ENCODE measurements at places on chromosomes 1 and 21. TPM values are rescaled to one million over a fixed set of nuclear protein-coding genes. Genes with fewer than 3 reads are reported as not detected.
A peak's percentile ranks its signal among the peaks of the same experiment; 100 is the strongest.

DNA sequence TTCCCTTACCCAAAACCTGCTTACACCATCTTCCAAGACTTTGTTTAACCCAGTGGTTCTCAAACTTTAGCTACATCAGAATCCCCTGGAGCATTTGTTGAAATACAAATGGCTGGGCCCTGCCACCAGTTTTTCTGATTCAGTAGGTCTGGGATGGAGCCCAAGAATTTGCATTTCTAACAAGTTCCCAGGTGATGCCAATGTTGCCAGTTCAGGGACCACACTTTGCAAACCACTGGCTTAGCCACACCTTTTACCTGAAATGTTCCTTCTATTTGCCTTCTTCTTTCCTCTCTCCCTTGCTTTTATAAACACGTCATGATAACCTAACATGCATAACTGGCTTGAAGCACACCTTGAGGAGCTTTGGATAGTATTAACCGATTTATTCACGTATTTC is 16.1 kb upstream of the FCAMR start:
- H3K36me3 ChIP-seq = no peaks in the 10 kb centered on the region
- DNase-seq = no peak
- no peak overlapping the region for H3K4me3 ChIP-seq
- H3K27me3 ChIP-seq = no peaks in the 10 kb centered on the region
- H3K27ac ChIP-seq = no peak overlapping the region

- no peaks in the 10 kb centered on the region for H3K4me1 ChIP-seq
- no peaks in the 10 kb centered on the region for H3K27me3 ChIP-seq
Observed at GRCh38 chr1:209873067-209873799, 45.5 kb downstream of the UTP25 start.

GRCh38 chr1:203422116-203422515 is 53.5 kb upstream of the PRELP start:
- no peaks in the 10 kb centered on the region for H3K36me3 ChIP-seq
- DNase-seq = no peak

- H3K27ac ChIP-seq = no peak overlapping the region
- peak overlapping the region; percentile 52 for H3K4me3 ChIP-seq
- peaks cover 22% of the 10 kb centered on the region for H3K4me1 ChIP-seq
- H3K36me3 ChIP-seq = no peaks in the 10 kb centered on the region
Observed at GRCh38 chr1:32426489-32427255, 32.4 kb upstream of the BSDC1 start.

TRIM67 gene
- not detected for polyA plus RNA-seq

DNA sequence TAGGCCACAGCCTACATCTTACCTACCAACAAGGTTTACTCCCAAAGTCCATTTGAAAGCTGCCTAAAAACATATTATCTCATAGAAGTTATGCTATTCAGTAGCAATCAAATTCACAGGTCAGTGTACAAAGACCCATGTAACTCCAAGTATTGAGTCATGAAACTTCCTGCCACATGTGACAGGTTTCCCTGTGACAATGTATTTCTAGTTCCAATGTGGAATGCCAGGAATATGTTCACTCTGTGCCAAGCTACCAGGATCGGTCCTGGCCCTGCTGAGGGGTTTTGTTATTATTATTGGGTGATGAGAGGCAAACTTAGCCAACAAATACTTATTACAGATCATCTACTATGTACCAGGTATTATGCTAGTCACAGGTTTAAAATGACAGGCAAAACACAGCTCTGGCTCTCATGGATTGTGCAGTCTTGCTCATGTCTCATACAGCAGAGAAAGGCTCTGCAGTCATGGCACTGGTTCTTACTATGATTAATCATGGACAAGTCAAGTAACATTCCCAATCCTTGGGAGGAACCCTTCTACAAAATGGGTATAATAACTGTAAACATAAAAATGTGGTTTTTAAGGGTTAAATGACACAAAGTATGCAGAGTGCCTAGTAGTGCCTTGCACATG is 22.5 kb downstream of the DPH5 start:
- no peak overlapping the region for H3K4me3 ChIP-seq
- peaks cover 12% of the 10 kb centered on the region for H3K36me3 ChIP-seq
- H3K4me1 ChIP-seq = peaks cover 2% of the 10 kb centered on the region
- H3K27ac ChIP-seq = no peak overlapping the region
- H3K27me3 ChIP-seq = no peaks in the 10 kb centered on the region

- H3K4me1 ChIP-seq = no peaks in the 10 kb centered on the region
- H3K27me3 ChIP-seq = no peaks in the 10 kb centered on the region
- peak; percentile 88 for DNase-seq
- H3K36me3 ChIP-seq = no peaks in the 10 kb centered on the region
- no peak overlapping the region for H3K4me3 ChIP-seq
Observed at GRCh38 chr1:207619871-207620542, 24.9 kb upstream of the CR1L start.

GRCh38 chr1:218303176-218303879 is 18.2 kb downstream of the RRP15 start:
- no peak overlapping the region for H3K27ac ChIP-seq
- peaks cover 11% of the 10 kb centered on the region for H3K36me3 ChIP-seq
- no peaks in the 10 kb centered on the region for H3K27me3 ChIP-seq
- H3K4me1 ChIP-seq = peaks cover 60% of the 10 kb centered on the region
- DNase-seq = no peak
- no peak overlapping the region for H3K4me3 ChIP-seq

GRCh38 chr1:61930116-61930645 is 187.9 kb downstream of the PATJ start:
- peak overlapping the region; percentile 62 for H3K27ac ChIP-seq
- no peak for DNase-seq
- H3K27me3 ChIP-seq = no peaks in the 10 kb centered on the region
- peaks cover 8% of the 10 kb centered on the region for H3K4me1 ChIP-seq
- no peak overlapping the region for H3K4me3 ChIP-seq
- H3K36me3 ChIP-seq = no peaks in the 10 kb centered on the region

- H3K4me3 ChIP-seq = no peak overlapping the region
- H3K36me3 ChIP-seq = no peaks in the 10 kb centered on the region
Observed at GRCh38 chr1:114219172-114219868, 65.7 kb upstream of the SYT6 start.

DNA sequence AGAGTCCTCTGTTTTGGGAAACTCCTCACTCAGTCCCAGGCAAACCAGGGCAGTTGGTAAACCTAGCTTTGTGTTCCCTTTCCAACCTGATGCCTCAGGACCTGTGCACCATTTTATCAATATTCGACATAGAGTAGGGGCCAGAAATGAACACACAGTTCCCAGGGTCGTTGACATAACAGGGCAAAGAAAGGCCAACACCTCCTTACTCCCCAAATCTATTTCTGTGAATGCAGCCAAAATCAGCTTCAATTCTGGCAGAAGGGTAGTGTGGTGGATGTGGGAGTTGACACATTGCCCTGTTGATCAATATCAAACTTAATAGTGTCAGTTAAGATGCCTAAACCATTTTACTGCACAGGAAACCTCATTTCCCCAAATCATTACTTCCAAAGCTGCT is 104.6 kb upstream of the SPATA6 start:
- no peak overlapping the region for H3K4me3 ChIP-seq
- no peaks in the 10 kb centered on the region for H3K36me3 ChIP-seq
- no peak for DNase-seq
- no peak overlapping the region for H3K27ac ChIP-seq

LPAR3 gene
- 8.4 TPM for polyA plus RNA-seq

ZBTB8A gene
- 8.4 TPM for polyA plus RNA-seq

GRCh38 chr1:2208309-2209239 is 14.0 kb upstream of the FAAP20 start:
- peaks cover 23% of the 10 kb centered on the region for H3K4me1 ChIP-seq
- no peak overlapping the region for H3K4me3 ChIP-seq
- no peak for DNase-seq
- H3K36me3 ChIP-seq = no peaks in the 10 kb centered on the region
- H3K27me3 ChIP-seq = peaks cover 6% of the 10 kb centered on the region

GRCh38 chr1:193242000-193242399 is 55.6 kb upstream of the B3GALT2 start:
- no peak overlapping the region for H3K27ac ChIP-seq
- H3K27me3 ChIP-seq = no peaks in the 10 kb centered on the region
- no peaks in the 10 kb centered on the region for H3K36me3 ChIP-seq
- H3K4me1 ChIP-seq = no peaks in the 10 kb centered on the region

- H3K4me1 ChIP-seq = no peaks in the 10 kb centered on the region
- no peak overlapping the region for H3K27ac ChIP-seq
- no peak for DNase-seq
Observed at GRCh38 chr1:5954964-5955363, 37.3 kb downstream of the NPHP4 start.

GRCh38 chr1:168783458-168784210 is 54.6 kb upstream of the DPT start:
- no peak overlapping the region for H3K27ac ChIP-seq
- H3K27me3 ChIP-seq = no peaks in the 10 kb centered on the region
- DNase-seq = no peak
- H3K4me3 ChIP-seq = no peak overlapping the region
- H3K4me1 ChIP-seq = no peaks in the 10 kb centered on the region
- no peaks in the 10 kb centered on the region for H3K36me3 ChIP-seq

NID1 gene
- polyA plus RNA-seq = 5.9 TPM

SLC16A4 gene
- 1.5 TPM for polyA plus RNA-seq

- H3K27me3 ChIP-seq = no peaks in the 10 kb centered on the region
- no peaks in the 10 kb centered on the region for H3K36me3 ChIP-seq
- H3K27ac ChIP-seq = no peak overlapping the region
Observed at GRCh38 chr1:202698276-202698675, 12.0 kb downstream of the SYT2 start.
